ENCODE measurements at places on chromosomes 1 and 21.

- DNase-seq: peak; percentile 96
Observed at GRCh38 chr1:27111626-27112573, 43.0 kb downstream of the SLC9A1 start.

GRCh38 chr1:36734356-36734755, 251.6 kb upstream of the CSF3R start:
- no peak for DNase-seq

- DNase-seq: no peak
Observed at GRCh38 chr1:3763351-3764125, 9.0 kb upstream of the SMIM1 start.

DNA sequence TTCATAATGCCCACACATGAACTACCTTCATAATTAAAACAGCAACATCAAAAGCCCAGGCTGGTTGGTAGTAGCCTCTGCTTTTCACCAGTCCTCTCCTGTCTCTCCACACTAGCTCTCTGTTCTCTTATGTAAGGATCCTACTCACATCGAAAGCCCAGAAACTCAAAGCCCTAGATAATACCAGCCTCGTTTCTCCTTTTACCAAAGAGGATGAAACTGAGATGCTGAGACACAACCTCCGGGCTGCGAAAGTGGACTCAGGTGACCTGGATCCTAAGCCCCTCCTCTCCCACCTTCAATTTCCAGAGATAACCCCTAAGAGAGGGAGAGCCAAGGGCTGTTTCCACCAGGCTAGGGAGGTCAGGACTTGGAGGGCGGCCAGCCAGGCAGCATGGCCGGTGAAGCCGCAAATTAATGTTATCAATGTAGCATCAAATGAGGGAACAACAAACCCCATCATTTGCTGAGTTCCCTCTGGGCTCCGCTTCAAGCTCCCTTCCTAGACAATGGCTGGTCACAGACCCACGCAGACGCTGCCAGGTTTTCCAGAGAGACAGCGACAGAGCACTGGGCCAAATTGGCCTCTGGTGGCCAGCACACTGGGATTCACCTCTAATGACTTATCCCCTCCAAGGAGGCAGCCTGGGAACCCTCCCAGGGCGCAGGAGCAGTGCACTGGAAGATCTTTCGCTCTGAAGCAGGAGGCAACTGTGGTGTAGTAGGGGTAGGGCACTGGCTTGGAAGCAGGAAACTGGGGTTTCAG, 20.7 kb upstream of the STMN1 start:
- DNase-seq: no peak

- DNase-seq: no peak
Observed at GRCh38 chr1:198116069-198116468, 40.7 kb upstream of the NEK7 start.
